ENCODE measurements at places on chromosomes 6 and 20. TPM values are rescaled to one million over a fixed set of nuclear protein-coding genes. Genes with fewer than 3 reads are reported as not detected.

DNA sequence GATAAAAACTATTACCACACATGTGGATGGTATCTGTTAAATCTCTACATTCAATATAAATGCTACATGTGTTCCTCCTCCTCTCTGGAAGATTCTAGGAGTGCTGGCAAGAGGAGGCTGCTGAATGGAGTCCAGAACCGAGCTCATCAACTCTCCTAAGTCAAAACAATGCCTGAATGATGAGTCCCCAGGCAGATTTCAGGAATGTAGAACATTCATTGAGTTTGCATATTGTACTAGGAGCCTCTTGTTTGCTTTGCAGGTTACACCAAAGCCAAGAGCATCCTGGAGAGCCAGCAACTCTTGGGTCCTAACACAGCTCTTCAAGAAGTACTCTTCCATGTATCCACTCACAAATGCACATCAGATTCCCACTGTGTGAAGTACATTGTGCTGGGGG is 117.6 kb upstream of the UST start:
- DNase-seq = no peak

DNA sequence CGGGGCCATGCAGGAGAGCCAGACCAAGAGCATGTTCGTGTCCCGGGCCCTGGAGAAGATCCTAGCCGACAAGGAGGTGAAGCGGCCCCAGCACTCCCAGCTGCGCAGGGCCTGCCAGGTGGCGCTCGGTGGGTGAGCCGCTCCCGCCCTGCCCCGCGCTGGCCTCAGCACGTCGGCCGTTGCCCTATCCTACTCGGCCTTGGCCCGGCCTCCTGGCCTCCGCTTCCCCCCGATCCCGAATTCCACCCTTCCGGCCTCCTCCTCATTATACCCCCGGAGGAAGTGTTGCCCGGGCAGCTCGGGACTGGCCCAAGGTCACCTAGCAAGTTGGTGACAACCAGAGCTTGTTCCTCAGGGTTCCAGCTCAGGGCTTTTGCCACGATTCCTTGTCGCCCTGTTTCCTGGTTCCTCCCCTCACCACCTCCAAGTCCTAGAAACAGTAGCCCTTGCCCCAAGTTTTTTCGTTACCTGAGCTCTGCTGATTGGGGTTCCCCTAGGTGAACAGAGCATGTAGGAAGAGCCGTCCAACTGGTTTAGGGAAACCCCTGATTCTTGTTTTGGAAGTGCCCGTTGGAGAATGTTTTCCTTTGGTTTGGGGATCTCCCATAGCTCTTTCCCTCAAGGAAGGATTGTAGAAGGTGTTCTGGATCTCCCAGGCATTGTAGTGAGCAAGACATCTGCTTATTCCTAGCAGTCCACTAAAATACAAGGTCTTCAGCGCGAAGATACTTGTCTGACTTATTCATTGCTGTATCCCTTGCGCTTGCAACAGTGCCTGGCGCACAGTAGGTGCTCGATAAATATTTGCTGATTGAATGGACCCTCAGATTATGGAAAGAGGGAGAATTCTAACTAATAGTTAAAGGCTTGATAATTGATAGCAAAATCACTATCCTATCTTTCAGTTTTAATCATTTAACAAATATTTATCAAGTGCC is 641 bp downstream of the ARFGEF2 start:
- peak; percentile 49 for DNase-seq

Gene HLA-DMA
- total RNA-seq = 1.7 TPM

GRCh38 chr6:158705386-158706126 is 55.7 kb downstream of the SYTL3 start:
- DNase-seq = no peak

GRCh38 chr6:144418959-144419545 is 133.9 kb downstream of the UTRN start:
- DNase-seq = no peak

Gene PLEKHG1
- total RNA-seq = 1.3 TPM

Gene OPN5
- not detected for total RNA-seq

Gene OOEP
- not detected for total RNA-seq

Gene CGA
- not detected for total RNA-seq

DNA sequence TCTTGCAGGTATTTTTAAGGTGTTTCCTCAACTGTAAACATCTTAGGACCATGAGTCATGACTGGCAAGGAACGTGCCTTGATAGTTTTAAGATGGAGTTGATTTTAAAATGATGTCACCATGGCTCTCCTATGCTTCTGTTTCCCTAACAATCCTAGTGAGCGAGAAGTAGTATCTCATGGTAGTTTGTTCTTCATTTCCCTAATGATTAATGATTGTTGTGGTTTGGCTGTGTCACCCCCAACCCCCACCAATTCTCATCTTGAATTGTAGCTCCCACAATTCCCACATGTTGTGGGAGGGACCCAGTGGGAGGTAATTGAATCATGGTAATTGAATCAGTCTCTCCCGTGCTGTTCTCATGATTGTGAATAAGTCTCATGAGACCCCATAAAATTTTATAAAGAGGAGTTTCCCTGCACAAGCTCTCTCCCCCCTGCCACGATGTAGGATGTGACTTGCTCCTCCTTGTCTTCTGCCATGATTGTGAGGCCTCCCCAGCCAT is 16.8 kb upstream of the BNIP5 start:
- DNase-seq = no peak

Gene TINAG
- total RNA-seq = not detected

DNA sequence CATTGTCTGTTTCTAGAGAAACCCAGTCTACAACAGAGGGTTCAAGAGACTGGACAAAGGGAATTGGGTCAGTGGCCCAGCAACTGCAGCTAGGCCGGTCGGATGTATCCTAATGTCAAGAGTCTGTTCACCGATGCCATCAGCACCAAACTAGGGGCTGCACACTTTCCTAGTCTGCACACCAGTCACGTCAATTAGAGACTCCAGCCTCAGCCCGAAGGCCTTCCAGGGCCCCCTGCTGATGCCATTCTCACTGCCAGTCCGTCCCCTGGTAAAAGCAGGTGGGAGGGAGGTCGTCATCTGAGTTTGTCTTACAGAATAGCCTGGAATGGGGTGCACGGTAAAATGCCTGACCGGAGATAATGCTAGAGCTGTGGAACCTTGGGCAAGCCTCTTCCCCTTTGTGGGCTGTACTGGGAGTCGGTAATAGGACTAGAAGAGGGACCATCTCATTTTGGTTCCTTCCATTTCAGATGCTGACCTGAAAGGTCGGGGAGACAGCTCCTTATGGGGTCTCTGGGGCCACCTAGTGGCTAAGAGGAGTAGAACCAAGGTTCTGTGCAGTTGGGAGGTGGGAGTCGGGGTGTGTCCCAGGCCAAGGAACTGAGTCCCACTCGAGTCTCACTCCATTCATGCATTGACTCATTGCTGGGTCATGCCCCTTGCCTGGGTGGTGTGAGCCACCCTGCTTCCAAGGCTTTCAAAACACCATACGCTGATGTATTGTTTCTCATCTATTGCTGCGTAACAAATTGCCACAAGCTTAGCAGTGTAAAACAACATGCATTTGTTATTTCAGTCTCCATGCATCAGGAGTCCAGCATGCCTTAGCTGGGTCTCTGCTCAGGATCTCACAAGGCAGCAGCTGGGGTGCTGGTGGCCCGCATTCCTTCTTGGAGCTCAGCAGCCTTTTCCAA is 5.1 kb downstream of the SOX12 start:
- DNase-seq = peak; percentile 83

GRCh38 chr20:50347284-50348063 is 156.8 kb downstream of the CEBPB start:
- DNase-seq = no peak

Gene SMPDL3A
- 4.6 TPM for total RNA-seq

DNA sequence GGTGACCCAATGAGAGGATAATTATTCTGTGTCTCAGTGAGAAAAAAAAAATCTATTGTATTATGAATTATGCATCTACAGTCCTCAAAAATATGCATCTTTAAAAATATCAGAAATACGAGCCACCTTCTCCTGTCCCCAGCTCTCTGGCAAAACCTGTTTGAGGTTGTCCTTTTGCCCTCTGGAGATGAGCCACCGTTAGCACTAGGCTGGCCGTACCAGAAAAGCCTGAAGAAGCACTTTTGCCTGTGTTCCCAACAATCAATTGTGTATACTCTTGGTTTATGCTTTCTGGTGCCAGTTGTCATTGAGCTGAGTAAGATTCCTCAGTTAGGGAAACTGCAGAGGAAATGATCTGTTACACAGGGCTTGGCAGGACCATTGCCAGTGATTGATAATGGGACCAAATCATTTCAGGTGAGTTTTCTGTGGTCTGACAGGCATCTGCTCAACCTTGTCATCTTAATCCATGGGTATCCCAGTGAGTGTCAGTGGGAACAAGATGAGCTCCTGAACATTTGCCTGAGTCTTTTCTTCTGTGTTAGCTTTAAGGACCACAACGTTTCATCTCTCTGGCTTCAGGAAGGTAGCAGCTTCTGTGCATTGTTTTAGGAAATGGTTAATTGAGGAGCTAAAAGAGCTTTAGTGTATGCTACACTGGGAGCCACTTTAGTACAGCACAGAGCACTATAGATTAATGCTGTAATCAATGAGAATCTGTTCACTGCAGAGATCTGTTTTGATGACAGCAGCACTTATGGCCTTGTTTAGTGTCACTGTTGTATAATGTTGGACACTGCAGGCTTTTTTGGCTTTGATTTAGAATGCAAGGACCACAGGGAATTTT is 330.1 kb downstream of the RIMS1 start:
- peak; percentile 68 for DNase-seq

Gene LY6G6D
- not detected for total RNA-seq

- DNase-seq = peak; percentile 39
Observed at GRCh38 chr20:1177680-1178079, 7.1 kb downstream of the TMEM74B start.

- no peak for DNase-seq
Observed at GRCh38 chr6:33710296-33711121, 991 bp downstream of the UQCC2 start.

- no peak for DNase-seq
Observed at GRCh38 chr6:87487555-87487954, 14.8 kb downstream of the SLC35A1 start.

GRCh38 chr6:105545947-105546731 is 143.3 kb upstream of the PREP start:
- peak; percentile 48 for DNase-seq

Gene COL21A1
- total RNA-seq = 1.0 TPM

- DNase-seq = no peak
Observed at GRCh38 chr20:32772046-32772445, 9.9 kb downstream of the DNMT3B start.

Gene PGC
- not detected for total RNA-seq

- peak; percentile 61 for DNase-seq
Observed at GRCh38 chr20:38748861-38749149, 545 bp downstream of the ACTR5 start.

Gene NEU1
- total RNA-seq = 31.7 TPM

DNA sequence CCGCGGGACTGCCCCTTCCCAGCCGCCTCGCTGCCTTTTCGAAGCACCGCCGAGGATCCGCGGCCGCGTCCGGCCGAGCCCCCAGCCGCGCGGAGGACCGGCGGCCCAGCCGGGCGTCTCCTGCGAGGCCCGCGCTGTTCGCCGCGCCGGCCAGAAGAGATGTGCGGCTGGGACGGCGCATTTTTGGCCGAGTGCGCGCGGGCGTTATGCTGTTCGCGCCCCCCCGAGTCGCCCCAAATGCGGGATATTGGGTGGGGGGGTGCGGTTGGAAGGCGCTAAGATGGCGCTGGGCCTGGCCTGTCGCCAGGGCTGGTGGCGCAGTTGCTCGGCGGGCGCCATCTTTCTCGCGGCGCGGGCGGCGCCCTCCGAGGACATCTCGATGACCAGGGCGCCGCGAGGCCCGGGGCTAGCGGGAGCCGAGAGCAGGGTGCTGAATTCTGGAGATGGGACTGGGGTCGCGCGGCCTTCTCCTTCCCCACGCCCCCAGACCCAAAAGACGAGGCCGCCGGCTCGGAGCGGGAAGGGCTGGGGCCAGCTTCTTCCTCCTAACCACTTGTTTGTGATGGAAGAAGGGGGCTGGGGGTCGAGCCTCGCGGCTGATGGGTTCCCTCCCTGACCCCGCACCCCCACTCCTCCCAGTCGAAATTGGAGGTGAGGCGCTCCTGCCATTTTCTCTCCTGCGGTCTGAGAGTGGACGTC is 1.5 kb downstream of the BICRAL start:
- peak; percentile 68 for DNase-seq

Gene GMEB2
- 13.7 TPM for total RNA-seq

Gene TRIM39
- 17.9 TPM for total RNA-seq

Gene SMAP1
- 14.9 TPM for total RNA-seq

- DNase-seq = peak; percentile 73
Observed at GRCh38 chr6:56699066-56699654, 56.5 kb upstream of the DST start.

- DNase-seq = no peak
Observed at GRCh38 chr6:135088281-135088680, 33.7 kb upstream of the HBS1L start.

DNA sequence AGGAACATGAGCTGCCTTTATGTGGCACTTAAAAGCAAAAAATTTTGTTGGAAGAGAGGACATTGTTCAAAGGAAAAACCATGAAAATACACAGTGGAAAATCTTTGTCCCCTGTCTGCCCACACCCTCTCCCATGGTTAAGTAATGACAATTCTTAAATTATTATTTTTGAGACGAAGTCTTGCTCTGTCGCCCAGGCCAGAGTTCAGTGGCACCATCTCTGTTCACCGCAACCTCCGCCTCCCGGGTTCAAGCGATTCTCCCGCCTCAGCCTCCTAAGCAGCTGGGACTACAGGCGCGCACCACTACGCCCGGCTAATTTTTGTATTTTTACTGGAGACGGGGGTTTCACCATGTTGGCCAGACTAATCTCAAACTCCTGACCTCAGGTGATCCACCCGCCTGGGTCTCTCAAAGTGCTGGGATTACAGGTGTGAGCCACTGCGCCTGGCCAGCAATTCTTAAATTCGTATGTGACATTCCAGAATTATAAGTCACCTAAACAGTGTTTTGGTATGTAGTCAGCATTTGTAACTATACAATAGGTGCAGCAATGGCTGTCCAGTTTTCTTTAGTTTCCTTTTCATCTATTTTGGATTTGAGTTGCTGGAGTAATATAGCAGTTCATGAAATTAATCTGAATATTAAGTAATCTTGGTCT is 636 bp upstream of the SSR1 start:
- DNase-seq = peak; percentile 59
